ENCODE measurements at places on chromosomes 5 and 9.

GRCh38 chr9:72150661-72151060 is 1.4 kb downstream of the GDA start:
- DNase-seq = no peak

DNA sequence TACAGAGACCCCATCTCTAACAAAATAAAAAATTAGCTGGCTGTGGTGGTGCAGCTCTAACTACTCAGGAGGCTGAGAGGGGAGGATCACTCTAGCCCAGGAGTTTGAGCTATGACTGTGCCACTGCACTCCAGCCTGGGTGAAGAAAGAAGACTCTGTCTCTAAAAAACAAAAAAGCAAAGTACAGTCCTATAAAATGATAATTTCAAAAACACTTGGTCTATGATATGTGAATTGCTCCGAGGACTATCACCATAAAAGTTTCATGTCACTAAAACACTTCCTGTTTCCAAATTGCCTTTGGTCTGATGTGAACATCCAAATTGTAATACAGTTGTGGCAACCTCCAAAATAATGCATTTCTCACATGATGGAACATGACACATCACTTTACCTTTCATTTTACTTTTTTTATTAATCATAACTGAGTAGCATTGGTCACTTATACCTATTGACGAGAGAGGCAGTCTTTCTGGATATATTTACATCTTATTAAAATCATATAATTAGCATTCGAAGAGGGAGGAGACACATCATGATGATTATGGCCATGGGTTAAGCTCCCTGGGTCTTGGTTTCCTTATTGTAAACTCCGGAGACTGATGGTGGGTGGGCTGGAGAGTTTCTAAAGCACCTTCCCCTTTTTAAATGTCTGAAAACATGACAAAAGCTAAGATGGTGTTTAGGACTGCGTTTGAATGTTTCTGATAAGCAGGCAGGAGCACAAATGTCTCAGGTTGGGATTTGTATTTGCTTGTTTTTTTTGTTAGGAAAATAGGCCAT is 25.8 kb upstream of the CD180 start:
- DNase-seq = no peak

- DNase-seq = no peak
Observed at GRCh38 chr5:149387081-149387631, 8.1 kb upstream of the IL17B start.

DNA sequence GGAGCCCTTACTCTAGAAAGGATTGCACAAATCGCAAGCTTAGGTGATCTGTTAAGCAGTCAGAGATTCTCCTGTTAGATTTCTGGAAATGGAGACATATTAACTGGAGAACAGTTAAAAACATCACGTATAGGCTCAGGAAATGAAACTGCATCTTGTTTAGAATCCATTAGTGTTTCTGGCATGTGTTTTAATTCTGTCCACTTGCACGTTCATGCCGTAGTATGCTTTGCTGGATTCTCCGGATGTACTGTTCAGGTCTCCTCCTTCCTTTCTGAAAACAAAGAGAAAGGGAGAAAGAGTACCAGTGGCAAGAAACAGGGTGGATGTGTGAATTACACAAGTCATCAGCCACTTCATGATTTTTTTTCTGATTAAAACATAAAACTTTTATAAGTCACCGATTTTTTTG is 2.5 kb upstream of the RGMB start:
- no peak for DNase-seq

- DNase-seq = no peak
Observed at GRCh38 chr5:2810644-2811043, 59.2 kb upstream of the IRX2 start.

GRCh38 chr5:171092194-171092593 is 216.9 kb upstream of the TLX3 start:
- no peak for DNase-seq

DNA sequence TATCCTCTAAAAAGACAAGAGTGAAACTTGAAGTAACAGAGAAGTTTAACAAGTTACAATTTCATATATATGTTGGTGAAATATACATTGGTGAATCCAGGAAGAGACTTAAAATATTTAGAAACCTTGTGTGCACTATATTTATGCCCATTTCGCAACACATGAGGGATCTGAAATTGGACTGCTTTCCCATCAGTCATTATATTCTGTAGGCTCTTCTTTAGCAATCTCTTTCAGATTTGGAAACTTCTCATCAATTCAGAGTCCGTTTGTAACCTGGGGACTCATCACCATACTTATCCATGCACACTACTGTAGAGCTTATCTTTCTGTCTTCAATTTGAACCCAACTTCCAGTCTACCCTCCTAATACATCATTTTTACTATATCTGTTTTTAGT is 2.1 kb downstream of the ITGA1 start:
- no peak for DNase-seq

DNA sequence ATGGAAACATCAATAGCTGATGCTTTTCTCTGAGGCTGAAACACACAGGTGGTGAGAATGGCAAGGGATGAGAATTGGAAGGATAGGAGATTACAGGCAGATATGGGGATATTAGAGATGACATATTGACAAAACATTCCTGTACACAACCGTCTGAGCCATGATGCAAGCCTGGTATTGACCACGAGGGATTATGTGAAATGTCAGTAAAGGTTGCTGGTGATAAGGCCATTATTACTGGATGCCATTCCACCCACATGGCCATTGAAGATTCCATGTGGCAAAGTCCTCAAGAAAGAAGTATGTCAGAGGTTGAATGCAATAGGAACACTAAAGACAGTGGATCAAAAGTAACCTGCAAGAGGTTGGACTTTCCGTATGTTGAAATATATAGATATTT is 15.7 kb downstream of the GRAMD2B start:
- no peak for DNase-seq

GRCh38 chr9:133355881-133356357 is 368 bp downstream of the SURF1 start:
- DNase-seq = no peak

- no peak for DNase-seq
Observed at GRCh38 chr9:134209731-134210311, 45.5 kb upstream of the RNU6ATAC start.

DNA sequence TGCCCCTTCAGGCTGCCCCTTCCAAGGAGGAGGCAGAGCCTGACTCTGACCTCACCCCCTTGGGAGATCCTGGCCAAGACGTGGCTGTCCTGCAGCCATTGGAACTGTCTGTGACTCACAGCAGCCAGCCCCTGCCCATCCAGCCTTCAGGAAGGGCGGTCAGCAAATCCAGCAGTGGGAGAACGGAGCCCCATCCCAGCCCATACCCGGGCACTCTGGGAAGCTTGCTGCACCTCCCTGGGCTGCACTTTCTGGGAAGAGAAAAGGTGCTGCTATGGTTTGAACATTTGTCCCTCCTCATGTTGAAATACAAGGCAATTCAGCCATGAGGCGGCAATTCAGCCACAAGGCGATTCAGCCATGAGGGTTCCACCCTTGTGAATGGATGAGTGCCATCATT is 24.4 kb downstream of the CCDC187 start:
- DNase-seq = no peak

DNA sequence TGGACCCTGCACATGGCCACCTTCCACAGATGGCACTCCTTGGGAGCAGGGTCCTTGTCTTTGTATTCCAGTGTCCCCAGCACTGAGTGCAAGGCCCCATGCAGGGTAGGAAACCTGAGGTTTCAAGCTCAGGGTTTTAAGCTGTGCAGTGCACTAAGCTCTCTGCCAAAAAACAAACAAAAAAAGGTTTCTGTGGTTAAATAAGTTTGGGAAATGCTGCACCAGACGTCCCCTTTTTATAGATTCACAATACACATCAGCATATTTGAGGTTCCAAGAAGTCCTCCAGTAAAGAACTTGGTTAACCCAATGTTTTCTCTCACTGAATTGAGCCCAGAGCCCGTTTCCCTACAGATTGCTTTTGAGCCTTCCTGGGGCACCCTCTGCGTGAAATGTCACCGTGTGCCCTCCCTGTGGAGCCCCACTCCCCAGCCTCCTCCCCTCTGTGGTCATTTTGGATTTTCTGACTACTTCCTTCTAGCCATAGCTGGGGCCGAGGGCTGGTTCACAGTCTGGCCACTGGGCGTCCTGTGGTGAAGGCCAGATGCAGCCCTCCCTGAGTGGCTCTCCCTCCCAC is 17.1 kb downstream of the DELE1 start:
- no peak for DNase-seq
